GM12878 (cell line): ENCODE measurements at places on chromosomes 16 and 17. TPM values are rescaled to one million over a fixed set of nuclear protein-coding genes. Genes with fewer than 3 reads are reported as not detected.

DNA sequence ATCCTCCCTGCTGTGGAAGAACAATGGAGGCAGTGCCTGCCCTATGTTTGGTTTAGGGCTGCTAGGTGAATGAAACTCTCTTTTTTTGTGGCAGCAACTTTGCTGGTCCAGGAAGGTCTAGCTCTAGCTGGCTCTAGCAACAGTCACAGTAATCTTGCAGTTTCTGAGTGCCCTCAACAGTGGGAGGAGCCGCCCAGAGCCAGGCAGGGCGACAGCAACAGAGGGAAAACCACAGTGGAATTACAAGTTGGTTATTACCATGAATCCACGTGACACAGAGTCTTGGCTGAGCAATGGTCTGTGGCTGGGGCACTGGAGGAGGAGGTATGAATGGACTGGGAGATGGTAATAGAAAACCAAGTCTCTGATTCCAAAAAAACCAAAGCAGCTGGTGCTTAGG lies 10.3 kb downstream of the HSPB9 start:
- no peak for DNase-seq

- peak; percentile 85 for DNase-seq
Observed at GRCh38 chr17:1183171-1183873, 3.5 kb upstream of the ABR start.

Gene KIF18B
- 39.4 and 44.4 TPM in 2 replicates for total RNA-seq

Gene SOST
- total RNA-seq, result not detected in 2 replicates

Gene HSD11B2
- 0.16 and 0.18 TPM in 2 replicates for total RNA-seq
